ENCODE measurements at places on chromosomes 13 and 19.

DNA sequence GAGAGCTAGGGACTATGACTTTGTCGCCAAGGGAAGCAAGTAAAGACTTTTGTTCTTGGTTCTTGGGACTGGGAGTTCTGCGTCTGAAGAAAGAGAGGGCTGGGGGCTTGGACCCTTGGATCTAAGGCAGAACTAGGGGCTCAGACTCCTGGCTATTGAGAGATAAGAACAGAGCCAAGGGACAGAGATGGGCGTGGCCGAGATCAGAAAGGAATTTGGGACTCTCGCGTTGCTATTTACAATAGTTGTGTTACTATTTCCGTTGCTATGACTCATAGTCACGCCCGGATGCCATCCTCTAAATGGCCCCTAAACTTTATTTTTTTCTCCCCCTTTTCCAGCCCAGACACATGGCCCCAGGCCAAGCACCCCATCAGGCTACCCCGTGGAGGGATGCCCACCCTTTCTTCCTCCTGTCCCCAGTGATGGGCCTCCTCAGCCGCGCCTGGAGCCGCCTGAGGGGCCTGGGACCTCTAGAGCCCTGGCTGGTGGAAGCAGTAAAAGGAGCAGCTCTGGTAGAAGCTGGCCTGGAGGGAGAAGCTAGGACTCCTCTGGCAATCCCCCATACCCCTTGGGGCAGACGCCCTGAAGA, 759 bp downstream of the PPP1R15A start:
- peak; percentile 61 for DNase-seq

- no peak for DNase-seq
Measured at GRCh38 chr13:23918208-23918607, 20.9 kb upstream of the C1QTNF9B start.

DNA sequence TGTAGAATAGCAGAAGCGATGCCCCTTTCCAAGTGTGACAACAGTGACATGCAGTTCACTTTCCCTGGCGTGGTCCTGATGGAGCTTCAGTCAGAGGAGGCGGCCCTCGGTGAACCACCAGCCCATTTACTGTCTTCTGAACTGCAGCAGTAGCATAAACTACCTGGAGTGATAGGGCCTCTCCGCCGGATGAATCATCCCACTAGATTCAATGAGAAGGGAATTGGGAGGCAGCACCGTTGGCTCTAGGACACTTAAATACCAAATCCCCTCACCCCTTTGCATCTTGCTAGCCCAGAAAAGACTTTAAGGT, 112.8 kb upstream of the GPR12 start:
- DNase-seq: no peak

- DNase-seq: no peak
Measured at GRCh38 chr13:25901460-25902376, 150.1 kb downstream of the SHISA2 start.

DNA sequence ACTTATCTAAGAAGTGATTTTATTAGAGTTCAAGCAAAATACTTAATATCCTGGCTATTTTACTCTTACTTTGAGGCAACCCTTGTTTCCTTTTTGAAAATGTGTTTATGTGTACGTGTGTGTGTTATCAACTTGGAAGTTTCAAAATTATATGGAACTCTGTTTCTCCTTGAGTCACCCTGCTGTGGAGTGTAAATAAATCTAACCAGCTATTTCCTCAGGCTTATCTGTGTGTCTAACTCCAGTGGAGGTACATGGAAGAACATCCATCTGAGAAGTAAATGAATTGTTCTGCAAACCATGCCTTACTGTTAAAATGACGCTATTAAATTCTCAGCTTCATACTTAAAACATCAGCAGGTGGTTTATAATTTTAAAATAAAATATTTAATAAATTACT, 583.4 kb upstream of the SLITRK5 start:
- no peak for DNase-seq

- DNase-seq: no peak
Measured at GRCh38 chr19:2309734-2310362, 1.9 kb upstream of the LINGO3 start.

- DNase-seq: peak; percentile 6
Measured at GRCh38 chr13:30618186-30618929, 638 bp downstream of the USPL1 start.

GRCh38 chr13:78679329-78679728, 20.4 kb upstream of the OBI1 start:
- no peak for DNase-seq

GRCh38 chr13:73572824-73573223, 514.0 kb downstream of the KLF5 start:
- no peak for DNase-seq

DNA sequence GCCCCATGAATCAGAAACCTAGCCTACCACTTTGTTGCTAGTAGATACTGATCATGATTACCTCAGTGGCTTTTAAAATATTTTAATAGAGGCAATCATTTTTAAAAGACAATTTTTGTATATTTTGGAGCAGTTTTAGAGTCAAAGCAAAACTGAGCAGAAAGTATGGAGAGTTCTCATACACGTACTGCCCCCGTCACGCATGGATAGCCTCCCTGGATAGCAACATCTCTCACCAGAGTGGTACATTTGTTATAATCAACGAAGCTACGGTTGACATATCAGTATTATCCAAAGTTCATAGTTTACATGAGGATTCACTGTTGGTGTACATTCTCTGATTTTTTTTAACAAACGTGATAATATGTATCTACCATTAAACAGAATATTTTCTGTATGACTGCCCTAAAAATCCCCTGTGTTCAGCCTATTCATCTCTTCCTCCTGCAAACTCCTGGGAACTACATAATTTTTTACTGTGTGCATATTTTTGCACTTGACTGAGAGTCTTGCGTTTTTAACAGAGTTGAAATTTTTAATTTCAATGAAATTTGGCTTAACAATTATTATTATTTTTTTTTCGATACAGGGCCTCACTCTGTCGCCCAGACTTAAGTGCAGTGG, 1436.8 kb upstream of the PCDH9 start:
- DNase-seq: no peak

DNA sequence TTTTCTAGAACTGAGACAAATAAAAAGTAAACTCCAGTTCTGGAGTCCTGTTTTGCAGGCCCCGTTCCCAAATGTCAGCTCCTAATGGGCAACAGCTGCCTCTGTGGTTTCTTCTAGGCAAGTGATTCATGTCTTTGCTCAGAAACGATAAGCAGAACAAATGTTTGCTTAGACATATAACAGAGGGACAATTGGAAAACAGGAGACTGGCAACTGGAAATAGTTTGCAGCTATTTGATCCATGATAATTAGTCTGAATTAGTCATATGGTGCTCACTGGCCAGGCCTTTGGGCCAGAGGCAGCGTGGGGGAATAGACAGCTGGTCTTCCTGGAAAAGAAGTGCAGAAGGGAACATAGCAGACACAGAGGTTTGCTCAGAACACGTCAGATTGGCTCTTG, 29.2 kb upstream of the TSHZ3 start:
- no peak for DNase-seq

GRCh38 chr19:33805313-33805712, 8.6 kb downstream of the KCTD15 start:
- no peak for DNase-seq

- no peak for DNase-seq
Measured at GRCh38 chr13:48446464-48446863, 33.6 kb upstream of the LPAR6 start.

DNA sequence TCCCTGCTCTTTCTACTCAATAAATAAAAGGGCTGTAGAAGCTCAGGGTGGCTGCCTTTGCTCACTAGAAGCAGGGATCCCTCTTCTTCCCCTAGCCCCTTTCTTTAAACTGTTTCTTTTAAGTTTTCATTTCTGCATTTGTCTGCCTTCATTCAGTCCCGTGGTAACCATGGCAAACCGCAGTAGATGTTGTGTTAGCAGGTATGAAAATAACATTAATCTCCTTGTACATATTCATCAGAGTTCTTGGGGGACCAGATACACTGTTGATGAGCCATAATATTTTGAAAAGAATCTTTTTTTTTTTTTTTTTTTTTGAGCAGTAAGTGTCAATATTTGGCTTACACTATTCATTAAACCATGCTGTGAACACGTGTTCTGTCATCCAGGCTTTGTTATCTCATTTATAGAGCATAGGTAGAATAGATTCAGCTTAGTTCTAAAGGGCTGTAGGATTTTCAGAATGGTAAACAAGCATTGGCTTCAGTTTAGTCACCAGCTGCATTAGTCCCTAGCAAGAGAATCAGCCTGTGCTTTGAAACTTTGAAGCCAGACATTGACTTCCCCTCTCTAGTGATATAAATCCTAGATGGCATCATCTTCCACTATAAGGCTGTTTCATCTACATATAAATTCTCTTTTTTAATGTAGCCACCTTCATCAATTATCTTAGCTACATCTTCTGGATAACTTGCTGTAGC, 59.4 kb upstream of the SPRY2 start:
- DNase-seq: no peak

GRCh38 chr19:33187183-33187540, 7.0 kb upstream of the LRP3 start:
- no peak for DNase-seq

- no peak for DNase-seq
Measured at GRCh38 chr19:1232652-1233072, 5.1 kb downstream of the CBARP start.

DNA sequence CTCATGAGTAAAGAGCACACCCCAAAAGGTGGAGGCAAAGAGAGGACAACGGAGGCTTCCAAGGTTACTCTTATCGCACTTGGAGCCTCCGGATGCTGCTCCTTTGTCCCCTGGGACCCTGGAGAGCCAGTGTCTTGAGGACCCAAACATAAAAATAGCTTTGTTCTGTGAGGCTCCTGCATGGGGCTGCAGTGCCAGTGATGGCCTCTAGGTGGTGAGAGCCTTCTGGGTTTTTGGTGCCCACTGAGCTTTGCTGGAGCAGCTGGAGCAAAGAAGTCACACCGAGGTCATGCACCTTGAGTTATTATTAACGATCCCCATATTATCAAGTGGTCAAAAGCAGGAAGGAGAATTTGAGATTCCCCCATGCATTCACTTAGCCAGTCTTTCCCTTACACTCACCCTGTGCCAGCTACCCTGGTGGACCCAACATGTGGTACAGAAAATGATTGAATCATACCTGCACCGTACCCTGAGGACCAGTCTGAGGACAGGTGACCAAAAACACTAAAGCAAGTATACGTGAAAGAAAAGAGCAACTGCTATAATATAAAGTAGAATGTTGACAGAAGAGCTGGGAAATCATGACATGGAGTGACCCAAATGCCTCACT, 41.5 kb downstream of the ZNF682 start:
- DNase-seq: no peak

DNA sequence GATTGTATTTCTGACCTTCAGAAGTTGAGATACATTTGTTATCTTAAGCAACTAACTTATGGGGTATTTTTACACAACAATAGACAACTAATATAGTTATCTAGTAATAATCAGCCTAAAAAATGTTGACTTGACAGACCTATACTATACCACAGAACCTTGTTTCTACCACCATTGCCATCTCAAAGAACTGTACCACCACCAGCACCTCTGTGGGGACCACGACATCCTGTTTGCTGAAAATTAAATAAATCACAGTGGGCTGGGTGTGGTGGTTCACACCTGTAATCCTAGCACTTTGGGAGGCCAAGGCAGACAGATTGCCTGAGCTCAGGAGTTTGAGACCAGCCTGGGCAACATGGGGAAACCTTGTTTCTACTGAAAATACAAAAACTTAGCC, 24.0 kb downstream of the TSKS start:
- DNase-seq: no peak

DNA sequence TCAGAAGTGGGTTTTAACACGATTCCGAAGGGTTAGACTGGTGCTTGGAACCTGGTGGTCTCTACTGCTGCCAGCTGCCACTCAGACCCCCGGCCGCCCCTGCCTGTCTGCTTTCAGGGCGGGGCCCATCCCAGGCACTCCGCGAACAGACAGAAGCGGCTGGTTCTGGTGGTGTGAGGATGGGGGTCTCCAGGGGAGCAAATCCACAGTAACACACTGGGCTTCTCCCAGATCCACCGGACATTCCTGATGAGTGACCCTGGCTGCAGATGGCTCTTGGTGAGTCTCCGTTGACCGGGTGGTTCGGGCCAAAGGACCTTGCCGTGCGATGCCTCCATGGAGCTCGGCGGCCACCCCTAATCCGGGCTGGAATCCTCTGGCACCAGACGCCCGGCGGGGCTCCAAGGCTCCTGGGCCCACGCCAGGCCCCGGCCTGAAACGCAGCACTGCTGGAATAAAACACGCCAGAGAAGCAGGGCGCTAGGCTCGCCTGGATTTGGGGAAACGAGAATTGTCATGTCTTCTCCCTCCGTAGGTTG, 2.1 kb upstream of the PTBP1 start:
- DNase-seq: no peak

GRCh38 chr19:33267706-33268105, 34.6 kb downstream of the CEBPA start:
- DNase-seq: no peak

GRCh38 chr13:64627654-64628053, 2602.5 kb downstream of the PCDH9 start:
- no peak for DNase-seq

DNA sequence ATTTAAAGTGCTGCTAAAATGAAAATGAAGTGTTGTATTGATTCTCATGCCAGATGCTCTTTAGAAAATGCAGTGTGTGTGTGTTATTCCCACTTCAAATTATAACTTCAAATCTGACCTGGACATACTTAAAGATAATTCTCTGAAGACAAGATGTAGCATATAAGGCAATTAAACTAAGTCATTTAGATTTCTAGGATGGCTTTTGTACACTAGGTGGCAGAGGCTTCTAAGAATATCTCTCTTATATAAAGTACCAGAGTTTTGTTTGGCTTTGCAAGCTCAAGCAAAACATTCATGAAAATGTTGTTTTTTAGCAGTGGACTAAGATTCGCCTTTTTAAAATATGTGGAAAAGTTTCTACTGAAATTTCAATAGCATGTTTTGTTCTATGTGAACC, 407.2 kb downstream of the GPC5 start:
- no peak for DNase-seq

- DNase-seq: no peak
Measured at GRCh38 chr19:49098795-49099194, 13.5 kb downstream of the SNRNP70 start.

DNA sequence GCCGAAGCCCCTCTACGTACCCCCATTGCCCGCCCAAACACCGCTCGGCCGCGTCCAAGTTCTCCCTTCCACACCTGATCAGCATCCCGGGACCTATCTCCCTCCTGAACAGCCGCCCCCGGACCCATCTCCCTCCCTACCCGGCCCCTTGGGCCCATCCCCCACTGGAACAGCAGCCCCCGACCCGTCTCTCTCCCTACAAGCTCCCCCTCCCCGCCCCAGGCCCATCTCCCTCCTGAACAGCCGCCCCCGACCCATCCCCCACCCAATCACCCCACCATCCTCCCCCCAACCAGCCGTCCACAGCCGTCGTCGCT, 610 bp downstream of the ZSCAN1 start:
- no peak for DNase-seq

- DNase-seq: no peak
Measured at GRCh38 chr13:31629085-31629780, 110.1 kb upstream of the RXFP2 start.

GRCh38 chr13:62088165-62088564, 672.5 kb upstream of the PCDH20 start:
- DNase-seq: no peak

GRCh38 chr19:3642987-3643673, 16.5 kb upstream of the CACTIN start:
- DNase-seq: no peak

DNA sequence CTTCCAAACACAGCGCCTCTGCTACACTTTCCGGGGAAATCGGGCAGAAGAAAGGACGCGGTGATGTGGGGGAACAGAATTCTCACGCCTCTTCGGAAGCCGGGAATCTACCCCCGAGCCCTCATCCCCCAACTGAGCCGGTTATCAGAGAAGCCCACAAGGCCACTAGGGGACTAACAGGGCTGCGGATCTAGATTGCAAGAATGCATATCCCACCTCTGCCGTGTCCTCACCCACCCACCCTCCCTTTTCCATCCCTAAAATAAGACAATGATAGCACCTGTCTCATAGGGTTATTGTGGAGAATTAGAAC, 1.1 kb downstream of the IGFLR1 start:
- no peak for DNase-seq
